ENCODE measurements at places on chromosomes 16 and 17. TPM values are rescaled to one million over a fixed set of nuclear protein-coding genes. Genes with fewer than 3 reads are reported as not detected.

GRCh38 chr17:49574323-49574781 is 1.3 kb upstream of the NXPH3 start:
- no peak overlapping the region for H3K4me3 ChIP-seq
- no peaks in the 10 kb centered on the region for H3K36me3 ChIP-seq
- peaks cover 13% of the 10 kb centered on the region for H3K4me1 ChIP-seq
- no peak for DNase-seq

DNA sequence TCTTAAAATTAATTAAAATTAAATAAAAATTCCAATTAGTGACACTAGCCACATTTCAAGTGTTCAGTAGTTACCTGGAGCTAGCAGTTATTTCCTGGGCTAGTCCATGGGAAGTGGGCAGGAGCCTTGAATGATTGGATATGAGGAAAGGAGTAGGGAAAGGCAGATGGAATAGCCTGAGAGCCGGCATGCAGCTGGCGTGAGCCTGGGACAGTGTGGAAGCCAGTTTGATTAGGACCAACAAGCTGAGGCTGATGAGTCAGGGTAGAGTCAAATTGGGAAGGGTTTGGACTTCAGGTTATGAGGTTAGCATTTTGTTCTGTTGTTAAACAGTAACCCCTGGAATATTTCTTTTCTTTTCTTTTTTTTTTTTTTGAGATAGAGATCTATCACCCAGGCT is 15.3 kb upstream of the GNA13 start:
- no peaks in the 10 kb centered on the region for H3K36me3 ChIP-seq
- no peak for DNase-seq
- no peaks in the 10 kb centered on the region for H3K27me3 ChIP-seq
- peaks cover 40% of the 10 kb centered on the region for H3K4me1 ChIP-seq

- no peaks in the 10 kb centered on the region for H3K36me3 ChIP-seq
- no peak overlapping the region for H3K4me3 ChIP-seq
- DNase-seq, result peak; percentile 30
- H3K27ac ChIP-seq, result no peak overlapping the region
These were observed 354.1 kb downstream of the SOX9 start for GRCh38 chr17:72474719-72475477.

GRCh38 chr17:61856035-61856434 is 7.3 kb downstream of the BRIP1 start:
- no peaks in the 10 kb centered on the region for H3K27me3 ChIP-seq
- H3K36me3 ChIP-seq, result no peaks in the 10 kb centered on the region
- DNase-seq, result no peak
- H3K4me3 ChIP-seq, result no peak overlapping the region
- no peak overlapping the region for H3K27ac ChIP-seq

DNA sequence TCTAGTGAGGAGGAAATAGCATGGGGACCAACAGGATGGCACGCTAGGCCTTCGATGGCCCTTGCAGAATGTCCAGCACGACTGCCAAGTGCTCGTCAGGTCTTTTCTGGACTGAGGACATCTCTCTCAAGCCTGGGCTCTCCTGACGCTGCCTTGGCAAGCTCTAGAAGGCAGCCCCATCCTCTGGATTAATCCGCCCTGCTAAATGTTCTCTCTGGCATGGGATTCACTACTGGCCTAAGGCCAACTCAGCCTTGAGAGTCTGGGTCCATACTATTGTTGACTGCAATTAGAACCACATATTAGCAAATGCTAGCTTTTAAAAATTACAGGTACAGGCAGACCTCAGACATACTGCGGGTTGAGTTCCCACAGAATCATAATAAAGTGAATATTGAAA is 2.5 kb upstream of the CEP295NL start:
- peaks cover 32% of the 10 kb centered on the region for H3K4me1 ChIP-seq
- no peaks in the 10 kb centered on the region for H3K27me3 ChIP-seq
- peaks cover 6% of the 10 kb centered on the region for H3K36me3 ChIP-seq
- no peak overlapping the region for H3K27ac ChIP-seq
- no peak for DNase-seq

Gene KRT40
- polyA plus RNA-seq, result not detected

Gene NKIRAS2
- polyA plus RNA-seq, result 12.4 TPM

Gene SLC12A4
- 4.6 TPM for polyA plus RNA-seq

Gene KRT13
- polyA plus RNA-seq, result 3.8 TPM
